Vagina (tissue), 2 donors: ENCODE measurements at places on chromosomes 12 and 14. TPM values are rescaled to one million over a fixed set of nuclear protein-coding genes. Genes with fewer than 3 reads are reported as not detected.

The BHLHE41 gene
- total RNA-seq: 2.9 TPM

The RTL1 gene
- not detected for total RNA-seq

The BCL2L14 gene
- total RNA-seq: not detected

The CACNA2D4 gene
- 2.2 TPM for total RNA-seq

The PRH2 gene
- not detected for total RNA-seq

- no peak overlapping the region for H3K4me3 ChIP-seq
- H3K4me1 ChIP-seq: no peaks in the 10 kb centered on the region
- H3K27ac ChIP-seq: no peak overlapping the region
- no peaks in the 10 kb centered on the region for H3K27me3 ChIP-seq
- no peaks in the 10 kb centered on the region for H3K36me3 ChIP-seq
- no peak for DNase-seq
Observed at GRCh38 chr12:27870939-27871338, 90.9 kb upstream of the MANSC4 start.

- H3K27ac ChIP-seq: no peak overlapping the region
- no peak overlapping the region for H3K4me3 ChIP-seq
- no peak for DNase-seq
- no peaks in the 10 kb centered on the region for H3K27me3 ChIP-seq
- H3K36me3 ChIP-seq: peaks cover 8% of the 10 kb centered on the region
- peaks cover 6% of the 10 kb centered on the region for H3K4me1 ChIP-seq
Observed at GRCh38 chr12:26689281-26689841, 143.6 kb downstream of the ITPR2 start.

DNA sequence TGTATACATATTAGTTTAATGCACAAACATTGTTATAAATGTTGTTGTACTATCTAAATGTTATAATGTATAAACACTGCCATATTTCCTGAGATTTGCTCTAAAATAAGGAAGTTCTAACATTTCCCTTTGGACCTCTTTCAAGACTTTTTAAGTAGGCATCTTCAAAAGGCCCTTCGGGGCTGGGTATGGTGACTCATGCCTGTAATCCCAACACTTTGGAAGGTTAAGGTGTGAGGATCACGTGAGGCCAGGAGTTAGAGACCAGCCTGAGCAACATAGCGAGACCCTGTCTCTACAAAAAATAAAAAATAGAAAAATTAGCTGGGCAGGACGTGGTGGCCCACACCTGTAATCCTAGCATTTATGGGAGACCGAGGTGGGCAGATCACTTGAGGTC is 35.5 kb downstream of the FBLN5 start:
- H3K4me3 ChIP-seq: no peak overlapping the region
- H3K27me3 ChIP-seq: no peaks in the 10 kb centered on the region
- no peak for DNase-seq
- no peaks in the 10 kb centered on the region for H3K4me1 ChIP-seq
- no peaks in the 10 kb centered on the region for H3K36me3 ChIP-seq

- H3K4me1 ChIP-seq: no peaks in the 10 kb centered on the region
- no peaks in the 10 kb centered on the region for H3K27me3 ChIP-seq
- no peak overlapping the region for H3K27ac ChIP-seq
- no peak for DNase-seq
- no peaks in the 10 kb centered on the region for H3K36me3 ChIP-seq
- no peak overlapping the region for H3K4me3 ChIP-seq
Observed at GRCh38 chr12:95184121-95184520, 33.1 kb downstream of the FGD6 start.

- H3K4me1 ChIP-seq: no peaks in the 10 kb centered on the region
- no peak overlapping the region for H3K4me3 ChIP-seq
- no peaks in the 10 kb centered on the region for H3K36me3 ChIP-seq
- no peak for DNase-seq
- H3K27me3 ChIP-seq: no peaks in the 10 kb centered on the region
- no peak overlapping the region for H3K27ac ChIP-seq
Observed at GRCh38 chr14:32342847-32343194, 13.7 kb downstream of the AKAP6 start.

- no peak overlapping the region for H3K4me3 ChIP-seq
- H3K4me1 ChIP-seq: peaks cover 31% of the 10 kb centered on the region
- DNase-seq: no peak
Observed at GRCh38 chr12:45260104-45260815, 44.4 kb downstream of the ANO6 start.

DNA sequence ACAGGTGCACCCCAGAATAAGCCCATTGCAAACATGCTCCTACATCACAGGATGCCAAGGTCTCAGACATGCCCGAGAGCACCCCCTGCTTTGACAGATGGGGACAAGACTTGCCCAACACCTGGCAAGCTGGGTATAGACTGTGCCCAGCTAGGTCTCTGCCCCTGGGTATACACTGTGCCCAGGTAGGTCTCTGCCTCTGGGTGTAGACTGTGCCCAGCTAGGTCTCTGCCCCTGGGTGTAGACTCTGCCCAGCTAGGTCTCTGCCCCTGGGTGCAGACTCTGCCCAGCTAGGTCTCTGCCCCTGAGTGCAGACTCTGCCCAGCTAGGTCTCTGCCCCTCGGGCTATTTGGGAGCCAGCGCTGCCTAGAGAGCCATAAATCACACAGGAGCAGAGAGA is 85.9 kb downstream of the CCDC88C start:
- no peak overlapping the region for H3K4me3 ChIP-seq
- H3K36me3 ChIP-seq: no peaks in the 10 kb centered on the region
- no peak for DNase-seq
- peaks cover 8% of the 10 kb centered on the region for H3K4me1 ChIP-seq
- no peaks in the 10 kb centered on the region for H3K27me3 ChIP-seq

GRCh38 chr14:93063393-93063792 is 52.3 kb downstream of the ITPK1 start:
- no peaks in the 10 kb centered on the region for H3K36me3 ChIP-seq
- H3K4me3 ChIP-seq: no peak overlapping the region
- no peaks in the 10 kb centered on the region for H3K27me3 ChIP-seq
- H3K27ac ChIP-seq: peak overlapping the region; percentile 66
- peaks cover 59% of the 10 kb centered on the region for H3K4me1 ChIP-seq
- DNase-seq: no peak
